ENCODE measurements at places on chromosomes 7 and 10. TPM values are rescaled to one million over a fixed set of nuclear protein-coding genes. Genes with fewer than 3 reads are reported as not detected.

DNA sequence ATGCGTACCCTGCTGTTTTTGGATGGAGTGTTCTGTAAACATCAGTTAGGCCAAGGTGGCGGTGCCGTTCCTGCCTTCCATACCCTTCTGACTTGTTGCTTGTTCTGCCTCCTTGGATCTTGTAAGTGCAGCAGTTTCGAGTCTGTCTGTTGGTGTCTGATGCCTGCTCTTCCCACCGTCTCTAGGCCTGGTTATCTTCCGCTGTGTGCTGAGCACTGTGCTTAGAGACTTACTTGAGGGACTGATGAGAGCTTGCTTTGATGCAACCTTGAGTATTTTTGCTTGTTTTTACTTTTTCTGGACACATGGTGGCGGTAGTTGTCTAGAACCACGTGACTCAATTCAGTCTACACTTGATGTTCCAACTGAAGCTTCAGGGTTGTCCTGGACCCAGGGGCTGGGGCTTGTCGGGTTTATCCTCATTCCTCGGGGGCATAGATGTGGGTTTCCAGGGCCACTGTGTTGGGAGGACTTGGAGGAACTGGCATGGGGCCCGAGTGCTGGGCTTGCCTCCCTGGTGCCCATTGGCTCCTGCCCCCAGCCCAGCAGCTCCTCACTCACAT lies 14.4 kb upstream of the SPRN start:
- no peaks in the 10 kb centered on the region for H3K36me3 ChIP-seq
- H3K4me3 ChIP-seq, result no peak overlapping the region
- no peaks in the 10 kb centered on the region for H3K4me1 ChIP-seq
- DNase-seq, result no peak

The RBM48 gene
- total RNA-seq, result 12.5 TPM

DNA sequence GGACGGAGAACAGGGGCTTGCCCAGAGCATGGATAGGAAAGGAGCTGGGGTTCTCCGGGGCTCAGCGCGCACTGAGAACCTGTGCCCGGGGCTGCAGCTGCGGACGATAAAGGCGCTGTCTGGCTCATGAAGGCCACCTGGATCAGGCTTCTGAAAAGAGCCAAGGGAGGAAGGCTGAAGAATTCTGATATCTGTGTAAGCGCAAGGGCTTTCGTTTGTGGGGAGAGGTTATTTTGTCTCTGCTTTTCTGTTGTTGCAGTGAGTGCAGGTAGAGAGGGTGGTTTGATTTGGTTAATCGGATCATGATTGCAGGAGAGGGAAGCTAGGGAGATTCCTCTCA lies 250.5 kb downstream of the NSUN6 start:
- no peak overlapping the region for H3K27ac ChIP-seq
- H3K27me3 ChIP-seq, result no peaks in the 10 kb centered on the region
- H3K36me3 ChIP-seq, result no peaks in the 10 kb centered on the region
- H3K4me3 ChIP-seq, result peak overlapping the region; percentile 16
- no peak for DNase-seq
- peaks cover 4% of the 10 kb centered on the region for H3K4me1 ChIP-seq

The ZNF722 gene
- not detected for total RNA-seq

The PRKCQ gene
- total RNA-seq, result 0.71 TPM

All from ovary (tissue), 10 donors.